Endothelial cell (in vitro differentiated cells): ENCODE measurements at places on chromosomes 6 and 20.

DNA sequence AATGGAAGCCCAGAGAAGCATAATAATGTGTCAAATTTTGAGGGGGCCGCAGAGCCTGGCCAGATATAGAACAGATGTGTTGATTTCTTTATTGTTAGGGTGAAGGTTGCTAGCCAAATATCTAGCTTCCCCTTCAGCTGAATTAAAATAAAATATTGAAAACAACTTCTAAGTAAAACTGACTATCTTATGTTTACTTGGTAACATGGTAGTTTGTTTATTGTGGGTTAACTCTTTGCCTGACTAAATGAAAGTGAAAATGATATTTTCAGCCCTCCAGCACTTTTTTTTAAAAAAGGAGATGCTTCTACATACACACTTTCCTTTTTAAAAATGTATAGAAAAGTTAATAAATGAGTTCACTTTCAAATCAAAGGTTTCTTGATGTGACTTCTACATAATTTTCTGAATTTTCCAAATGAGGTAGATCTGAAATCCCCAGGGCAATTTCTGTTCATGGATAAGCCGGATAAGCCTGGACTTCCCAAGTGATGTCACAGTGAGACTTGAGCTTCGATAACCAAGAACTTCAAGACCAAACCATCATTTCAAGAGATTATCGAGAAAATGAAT, 172.1 kb upstream of the OLIG3 start:
- no peak for DNase-seq

DNA sequence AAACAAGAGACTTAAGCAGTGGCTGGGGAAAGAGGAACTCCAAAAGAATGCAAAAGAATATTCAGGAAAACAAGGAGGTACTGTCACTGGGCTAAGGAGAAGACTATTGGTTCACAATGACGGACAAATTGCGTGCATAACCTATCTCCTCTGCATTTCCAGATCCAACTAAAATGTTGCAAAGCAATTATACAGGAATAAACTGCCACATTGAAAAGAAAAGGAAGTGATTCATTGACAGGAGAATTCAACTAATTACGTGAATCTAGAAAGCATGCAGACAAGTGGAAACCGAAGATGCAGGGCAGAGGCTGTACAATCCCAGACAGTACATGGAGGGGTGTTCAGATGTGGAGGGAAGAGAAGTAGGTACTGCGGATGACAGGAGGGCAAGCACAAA, 152.8 kb upstream of the RIPOR2 start:
- DNase-seq: no peak

DNA sequence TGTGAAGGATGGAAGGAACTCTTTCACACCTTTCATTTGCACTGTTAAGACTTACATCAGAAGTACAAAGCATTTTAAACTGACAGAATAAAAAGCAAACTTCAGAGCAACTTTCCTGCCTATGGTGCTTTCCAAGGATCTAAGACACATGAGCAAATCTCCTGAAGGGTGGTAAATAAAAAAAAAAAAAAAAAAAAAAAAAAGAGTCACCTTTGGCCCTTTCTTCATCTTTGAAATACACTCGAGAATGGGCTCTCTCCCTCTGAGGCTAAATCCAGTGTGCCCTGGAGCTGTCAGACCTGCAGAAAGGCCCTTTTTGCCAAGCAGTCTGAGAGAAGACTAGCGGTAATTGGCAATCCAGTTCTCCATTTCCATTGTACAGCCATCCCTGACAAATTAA, 1113.8 kb upstream of the FLRT3 start:
- no peak for DNase-seq

DNA sequence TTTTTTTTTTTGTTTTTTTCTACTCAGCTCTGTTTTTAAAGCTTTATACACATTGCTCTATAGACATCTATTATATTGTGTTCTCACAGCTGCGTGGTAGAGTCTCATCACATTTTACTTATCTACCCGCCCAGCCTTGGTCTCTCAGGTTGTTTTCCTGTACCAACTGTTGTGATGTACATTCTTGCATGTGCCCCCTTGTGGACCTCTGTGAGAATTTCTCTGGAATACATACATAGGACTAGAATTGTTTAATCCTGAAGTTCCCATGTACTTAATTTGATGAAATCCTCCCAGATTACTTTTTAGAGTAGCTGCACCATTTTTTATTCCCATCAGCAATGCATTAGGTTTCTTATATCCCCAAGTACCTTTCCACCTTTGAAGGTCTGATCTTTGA, 40.4 kb upstream of the TINAG start:
- peak; percentile 51 for DNase-seq

DNA sequence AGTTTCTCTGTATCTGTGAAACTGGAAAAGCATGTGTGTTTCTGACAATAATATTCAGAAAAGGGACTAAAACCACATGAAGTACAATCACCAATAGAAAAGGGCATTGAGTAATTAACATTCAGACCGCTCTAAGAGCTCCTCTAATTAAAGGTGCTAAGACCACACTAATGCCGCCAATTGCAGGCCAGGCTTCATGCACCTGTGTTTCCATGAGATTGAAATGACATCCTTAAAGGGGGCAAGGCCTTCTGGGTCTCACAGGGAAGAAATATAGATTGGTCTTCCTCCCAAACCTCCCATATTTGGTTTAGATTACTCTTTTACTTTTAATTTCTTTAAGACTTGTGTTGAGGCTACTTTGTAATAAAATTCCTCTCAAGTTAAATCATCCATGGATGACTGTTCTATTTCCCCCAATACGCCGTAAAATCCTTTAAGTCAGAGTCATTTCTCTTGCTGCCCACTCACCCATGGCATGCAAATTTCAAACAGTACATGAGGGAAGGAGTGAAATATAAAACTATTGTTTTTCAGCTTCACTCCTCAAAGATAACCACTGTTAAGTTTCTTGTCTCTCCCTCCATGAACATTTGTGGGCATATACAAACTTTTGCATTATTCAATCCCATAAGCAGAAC, 110.6 kb downstream of the UBE3D start:
- no peak for DNase-seq

DNA sequence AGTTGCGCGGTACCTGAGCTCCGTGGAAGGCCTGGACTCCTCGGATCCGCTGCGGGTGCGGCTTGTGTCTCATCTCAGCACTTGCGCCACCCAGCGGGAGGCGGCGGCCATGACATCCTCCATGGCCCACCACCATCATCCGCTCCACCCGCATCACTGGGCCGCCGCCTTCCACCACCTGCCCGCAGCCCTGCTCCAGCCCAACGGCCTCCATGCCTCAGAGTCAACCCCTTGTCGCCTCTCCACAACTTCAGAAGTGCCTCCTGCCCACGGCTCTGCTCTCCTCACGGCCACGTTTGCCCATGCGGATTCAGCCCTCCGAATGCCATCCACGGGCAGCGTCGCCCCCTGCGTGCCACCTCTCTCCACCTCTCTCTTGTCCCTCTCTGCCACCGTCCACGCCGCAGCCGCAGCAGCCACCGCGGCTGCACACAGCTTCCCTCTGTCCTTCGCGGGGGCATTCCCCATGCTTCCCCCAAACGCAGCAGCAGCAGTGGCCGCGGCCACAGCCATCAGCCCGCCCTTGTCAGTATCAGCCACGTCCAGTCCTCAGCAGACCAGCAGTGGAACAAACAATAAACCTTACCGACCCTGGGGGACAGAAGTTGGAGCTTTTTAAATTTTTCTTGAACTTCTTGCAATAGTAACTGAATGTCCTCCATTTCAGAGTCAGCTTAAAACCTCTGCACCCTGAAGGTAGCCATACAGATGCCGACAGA, 9.9 kb downstream of the HEY2 start:
- peak; percentile 72 for DNase-seq

- DNase-seq: no peak
Measured at GRCh38 chr20:9506964-9507369, 7.4 kb upstream of the LAMP5 start.

DNA sequence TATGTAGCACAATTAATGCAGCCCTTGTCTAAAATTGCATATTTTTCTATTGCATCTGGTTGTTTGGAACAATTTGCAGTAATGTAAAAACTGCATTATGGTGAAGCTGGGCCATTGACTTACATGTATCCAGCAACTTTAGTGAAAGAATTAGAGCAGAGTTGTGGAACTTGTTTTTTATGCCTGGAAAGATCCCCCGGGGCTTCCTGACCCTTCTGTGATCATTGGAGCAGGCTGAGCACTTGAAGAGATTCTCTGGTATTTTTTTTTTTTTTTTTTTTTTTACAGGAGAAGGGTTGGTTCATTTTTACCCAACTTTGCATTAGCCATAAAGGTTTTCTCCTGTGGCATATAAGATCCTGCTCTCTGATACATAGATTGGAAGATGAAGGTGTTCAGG, 45.0 kb downstream of the LIN28B start:
- DNase-seq: no peak

DNA sequence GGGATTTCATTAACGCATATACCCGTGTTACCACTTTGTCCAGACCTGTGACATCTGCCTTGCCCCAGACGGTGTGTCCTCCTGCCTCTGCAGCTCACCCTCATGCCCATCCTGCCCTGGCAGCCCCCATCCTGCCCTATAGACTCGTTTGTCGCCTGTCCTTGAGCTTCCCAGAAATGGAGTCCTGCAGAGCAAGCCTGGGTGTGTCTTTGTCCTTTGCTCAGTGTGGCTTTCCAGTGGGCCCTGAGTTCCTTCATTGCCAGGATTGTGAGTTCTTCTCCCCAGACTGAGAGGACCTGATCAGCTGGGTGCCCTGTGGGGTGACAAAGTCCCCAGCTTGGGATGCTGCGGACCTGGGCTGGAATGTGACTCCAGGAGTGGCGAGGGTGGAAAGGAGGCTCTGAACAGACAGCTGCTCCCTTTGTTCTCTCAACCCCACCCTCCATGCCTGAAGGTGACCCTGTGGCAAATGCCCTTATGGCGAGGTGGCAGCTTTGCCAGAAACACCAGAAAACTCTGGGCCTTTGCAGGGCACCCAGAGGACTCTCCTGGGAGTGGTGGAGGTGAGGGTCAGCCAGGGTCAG, 2.4 kb upstream of the CST3 start:
- no peak for DNase-seq

DNA sequence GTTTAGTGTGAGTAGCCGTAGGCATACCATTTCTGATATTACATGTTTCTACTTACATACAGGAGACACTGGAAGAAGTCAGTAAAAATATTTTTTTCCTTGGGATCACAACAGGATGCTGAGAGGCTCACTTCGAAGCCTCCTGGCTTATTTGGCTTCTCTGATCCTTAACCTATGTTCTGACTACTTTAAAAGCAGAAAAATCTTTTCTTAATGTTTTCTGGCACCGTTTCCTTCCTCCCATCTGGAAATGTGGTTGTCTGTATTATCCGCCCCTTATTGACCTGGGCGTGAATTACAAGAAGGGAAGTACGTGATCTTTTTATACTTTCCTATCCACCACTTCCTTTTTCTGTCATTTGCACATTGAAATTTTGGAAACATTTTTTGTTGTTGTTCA, 379.6 kb downstream of the COL12A1 start:
- no peak for DNase-seq

DNA sequence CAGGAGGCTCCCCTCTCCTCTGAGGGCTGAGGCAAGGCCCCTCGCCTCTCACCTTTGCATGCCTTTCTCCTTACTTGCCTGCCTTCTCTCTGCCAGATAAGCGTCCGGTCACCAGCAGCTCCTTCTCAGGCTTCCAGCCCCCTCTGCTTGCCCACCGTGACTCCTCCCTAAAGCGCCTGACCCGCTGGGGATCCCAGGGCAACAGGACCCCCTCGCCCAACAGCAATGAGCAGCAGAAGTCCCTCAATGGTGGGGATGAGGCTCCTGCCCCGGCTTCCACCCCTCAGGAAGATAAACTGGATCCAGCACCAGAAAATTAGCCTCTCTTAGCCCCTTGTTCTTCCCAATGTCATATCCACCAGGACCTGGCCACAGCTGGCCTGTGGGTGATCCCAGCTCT, 21.3 kb upstream of the PPARD start:
- no peak for DNase-seq

GRCh38 chr20:8670893-8671215, 398.0 kb upstream of the PLCB4 start:
- no peak for DNase-seq

- no peak for DNase-seq
Measured at GRCh38 chr6:65819152-65819551, 112.1 kb upstream of the EYS start.

GRCh38 chr6:85449818-85450759, at the start of gene NT5E:
TSS of gene NT5E (plus strand) at chr6:85450083. CDS start at chr6:85450140, 57 bp downstream.
- peak; percentile 71 for DNase-seq

DNA sequence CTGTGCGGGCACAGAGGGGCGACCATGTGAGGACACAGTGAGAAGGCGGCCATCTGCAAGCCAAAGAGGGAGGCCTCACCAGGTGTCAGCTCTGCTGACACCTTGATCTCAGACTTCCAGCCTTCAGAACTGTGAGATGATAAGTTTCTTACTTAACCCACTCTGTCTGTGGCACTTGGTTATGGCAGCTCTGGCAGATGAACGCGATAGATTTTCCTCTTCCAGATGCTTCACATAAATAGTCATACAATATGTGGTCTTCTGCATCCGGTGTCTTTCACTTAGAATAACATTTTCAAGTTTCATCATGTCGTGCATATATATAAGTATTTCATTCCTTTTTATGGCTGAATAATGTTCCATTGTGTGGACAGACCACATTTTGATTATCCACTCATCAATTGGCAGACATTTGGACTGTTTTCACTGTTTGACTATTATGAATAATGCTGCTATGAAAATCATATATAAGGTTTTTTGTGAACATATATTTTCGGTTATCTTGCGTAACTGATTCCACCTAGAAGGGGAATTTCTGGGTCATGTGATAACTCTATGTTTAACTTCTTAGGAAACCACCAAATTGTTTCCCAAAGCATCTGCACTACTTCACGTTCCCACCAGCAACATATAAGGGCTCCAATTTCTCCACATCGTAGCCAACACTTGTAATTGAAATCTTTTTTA, 30.2 kb downstream of the PRR18 start:
- DNase-seq: no peak

GRCh38 chr6:158026901-158027589, 45.4 kb downstream of the SYNJ2 start:
- no peak for DNase-seq

DNA sequence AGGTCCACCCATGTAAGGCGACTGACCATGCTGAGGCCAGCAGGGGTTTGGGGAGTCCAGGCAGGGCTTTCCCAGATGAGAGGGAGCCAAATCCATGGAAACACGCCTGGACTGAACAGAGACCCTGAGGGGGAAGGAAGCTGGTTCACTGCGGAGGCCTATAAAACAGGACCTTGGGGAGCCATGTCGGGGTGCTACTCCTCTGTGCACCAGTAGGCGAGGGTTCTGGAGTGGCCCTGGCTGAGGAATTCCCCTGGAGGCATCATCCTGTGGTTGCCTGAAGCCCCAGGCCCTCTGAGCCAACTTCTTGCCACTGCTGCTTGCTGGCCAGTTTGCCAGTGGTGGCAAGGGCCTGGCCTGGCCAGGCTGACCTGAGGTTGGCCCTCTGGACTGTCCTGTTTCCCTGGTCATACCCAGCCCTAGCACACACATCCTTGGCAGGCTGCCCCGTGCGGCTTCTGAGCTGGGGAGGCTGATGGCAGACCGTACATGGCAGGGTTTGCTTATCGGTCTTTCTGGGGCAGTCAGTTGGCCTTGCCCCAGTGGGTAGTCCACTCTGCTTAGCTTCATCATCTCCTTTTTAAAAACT, 2.2 kb upstream of the LRRN4 start:
- DNase-seq: no peak

DNA sequence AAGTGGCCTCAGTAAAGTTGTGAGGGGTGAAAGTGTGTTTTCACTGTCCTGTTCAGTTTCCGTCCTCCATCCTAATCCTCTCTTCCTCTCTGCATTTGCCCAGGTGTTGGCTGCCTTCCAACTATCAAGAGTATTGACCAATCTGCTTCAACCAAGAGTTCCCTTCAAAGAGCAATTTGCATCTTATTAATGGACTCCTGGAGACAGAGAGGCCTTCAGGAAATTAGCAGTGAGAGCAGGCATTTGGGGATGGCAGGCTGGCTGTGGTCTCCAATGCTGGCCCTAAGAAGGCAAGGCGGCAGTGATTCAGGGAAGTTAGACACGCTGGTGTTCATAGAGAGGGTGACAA, 77.2 kb downstream of the GPR6 start:
- peak; percentile 10 for DNase-seq
